ENCODE measurements at places on chromosomes 5 and 9.

DNA sequence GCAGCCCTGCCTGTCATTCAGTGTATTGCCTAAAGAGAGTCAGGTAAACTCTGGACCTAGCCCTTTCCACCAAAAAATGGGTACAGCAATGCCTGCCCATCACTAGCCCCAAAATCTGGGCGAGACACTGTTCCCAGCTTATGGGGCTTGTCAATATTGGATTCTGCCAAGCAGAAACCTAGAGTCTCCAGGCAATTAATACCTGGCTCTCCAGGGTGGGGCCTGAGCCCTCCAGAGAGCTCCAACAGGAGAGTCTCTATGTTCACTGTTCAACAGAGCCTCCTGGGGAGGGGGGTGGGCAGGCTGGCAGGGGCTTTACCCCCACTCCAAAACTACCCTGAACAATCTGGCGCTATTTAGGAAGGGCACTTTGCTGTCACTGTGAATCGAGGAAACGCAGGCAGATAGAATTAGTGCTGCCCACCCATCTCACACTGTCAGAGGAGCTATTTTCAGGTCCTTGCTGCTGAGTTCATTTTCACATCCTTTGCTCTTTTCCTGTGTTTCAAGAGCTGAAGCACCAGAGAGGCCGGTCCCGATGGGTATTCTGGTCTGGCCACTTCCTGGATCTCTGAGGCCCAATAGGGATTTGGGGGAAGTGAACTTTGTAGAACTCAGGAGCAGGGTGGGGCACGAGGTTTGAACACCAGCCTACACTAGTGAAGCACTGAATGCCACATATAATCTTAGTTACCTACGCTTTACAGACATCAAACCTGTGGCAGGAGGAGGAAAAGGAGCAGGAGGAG lies 121.8 kb downstream of the C5orf15 start:
- DNase-seq, result no peak

DNA sequence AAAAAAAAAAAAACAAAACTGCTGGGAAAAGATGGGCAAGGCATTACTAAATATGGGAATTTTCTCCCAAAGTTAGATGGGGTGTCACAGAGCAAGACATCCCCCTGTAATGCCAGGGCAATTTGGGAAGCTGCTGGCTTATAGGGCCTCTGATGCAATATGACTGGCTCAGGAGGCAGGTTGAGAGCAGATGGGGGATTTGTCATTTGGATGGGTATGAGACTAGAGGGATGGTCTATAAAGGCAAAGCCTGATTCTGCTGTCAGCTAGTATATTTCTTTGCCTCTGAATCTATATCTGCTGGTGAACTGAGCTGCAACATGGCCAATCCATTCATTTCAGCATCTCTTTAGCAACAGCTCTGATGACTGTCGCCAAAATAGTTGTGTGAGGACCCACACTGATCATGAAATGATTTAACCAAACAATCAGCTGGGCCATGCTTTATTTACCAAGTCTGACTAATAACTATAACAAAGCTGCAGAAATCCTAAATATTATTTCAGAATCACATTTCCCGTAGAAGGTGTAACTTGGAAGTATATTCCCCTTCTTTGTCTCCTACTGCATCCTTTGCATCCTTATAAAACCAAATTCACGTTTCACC lies 455.1 kb upstream of the ZNF608 start:
- DNase-seq, result no peak

DNA sequence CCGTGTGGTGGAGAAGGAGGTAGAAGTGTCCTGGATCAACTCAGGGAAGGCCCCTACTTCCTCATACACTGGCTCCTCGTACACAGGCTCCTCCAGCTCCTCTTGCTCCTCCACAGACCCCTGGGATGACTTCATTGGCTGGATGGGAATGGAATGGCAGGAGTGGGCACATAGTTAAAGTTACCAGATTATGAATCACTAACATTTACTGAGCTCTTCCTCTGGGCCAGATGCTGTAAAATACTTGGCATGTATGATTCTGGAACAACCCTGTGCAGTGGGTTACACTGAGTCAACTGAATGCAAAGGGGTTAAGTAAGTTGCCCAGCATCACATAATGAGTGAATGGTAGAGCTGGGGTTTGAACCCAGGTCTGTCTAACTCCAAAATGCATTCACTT lies 3.1 kb upstream of the FCHSD1 start:
- no peak for DNase-seq

DNA sequence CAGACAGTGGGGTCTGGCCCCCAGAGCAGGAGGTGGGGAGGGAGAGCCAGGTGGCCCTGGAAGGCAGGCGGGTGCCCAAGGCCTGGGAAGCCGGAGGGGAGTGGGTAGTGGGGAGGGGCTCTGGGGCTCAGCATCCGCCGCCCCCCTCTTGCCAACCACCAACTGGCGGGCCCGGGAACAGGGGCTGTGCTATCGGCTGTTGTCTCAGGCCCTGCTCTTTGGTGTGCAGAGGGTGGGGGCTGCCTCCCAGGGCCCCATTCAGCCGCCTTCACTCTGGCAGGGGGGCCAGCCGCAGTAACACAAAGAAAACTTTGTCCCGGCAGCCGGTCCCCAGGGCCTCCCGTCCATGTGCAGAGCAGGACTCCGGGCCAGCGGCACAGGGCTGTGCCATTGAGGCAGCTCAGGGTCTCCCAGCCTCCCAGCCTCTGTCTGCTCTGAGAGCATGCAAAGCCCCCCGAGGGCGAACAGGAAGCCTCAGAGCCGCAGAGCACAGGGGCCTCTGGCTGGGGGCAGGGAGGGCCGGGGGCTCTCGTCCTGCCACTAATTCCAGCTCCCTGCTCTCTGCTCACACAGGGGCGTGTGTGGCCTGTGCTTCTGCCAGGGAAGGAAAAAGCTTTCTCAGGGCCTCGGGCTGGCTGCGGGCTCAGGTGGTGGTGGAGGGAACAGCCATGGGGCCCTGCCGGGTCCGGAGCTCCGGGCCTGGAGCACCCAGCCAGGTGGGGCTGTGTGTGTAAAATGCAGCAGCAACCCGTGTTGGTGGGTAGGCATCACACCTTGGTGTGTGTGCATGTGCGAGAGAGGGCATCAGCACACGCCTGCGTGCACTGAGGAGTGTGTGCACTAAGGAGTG lies 54.2 kb upstream of the NOTCH1 start:
- no peak for DNase-seq

DNA sequence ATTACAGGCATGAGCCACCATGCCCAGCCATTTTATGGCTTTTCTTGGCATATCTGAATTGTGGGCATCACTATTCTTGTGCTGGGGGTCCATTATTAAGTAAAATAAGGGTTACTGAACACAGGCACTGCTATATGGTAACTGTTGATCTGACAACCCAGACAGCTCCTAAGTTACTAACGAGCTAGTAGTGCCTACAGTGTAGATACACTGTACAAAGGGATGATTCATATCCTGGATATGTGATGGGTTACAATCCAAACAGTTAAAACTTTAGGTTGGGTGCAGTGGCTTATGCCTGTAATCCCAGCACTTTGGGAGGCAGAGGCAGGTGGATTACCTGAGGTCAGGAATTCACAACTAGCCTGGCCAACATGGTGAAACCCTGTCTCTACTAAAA lies 4.3 kb downstream of the CD14 start:
- no peak for DNase-seq

Measured in left renal pelvis (tissue), 4 donors.